ENCODE measurements at places on chromosomes 2 and 18.

DNA sequence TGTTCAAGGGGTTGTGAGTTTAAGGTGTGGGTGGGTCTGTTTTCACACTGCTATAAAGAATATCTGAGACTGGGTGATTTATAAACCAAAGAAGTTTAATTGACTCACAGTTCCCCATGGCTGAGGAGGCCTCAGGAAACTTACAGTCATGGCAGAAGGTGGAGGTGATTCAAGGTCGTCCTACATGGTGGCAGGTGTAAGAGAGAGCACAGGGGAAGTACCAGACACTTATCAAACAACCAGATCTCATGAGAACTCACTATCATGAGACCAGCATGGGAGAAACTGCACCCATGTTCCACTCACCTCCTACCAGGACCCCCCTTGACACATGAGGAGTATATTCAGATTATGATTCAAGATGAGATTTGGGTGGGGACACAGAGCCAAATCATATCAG is 38.0 kb downstream of the RHBDD1 start:
- no peak for DNase-seq

DNA sequence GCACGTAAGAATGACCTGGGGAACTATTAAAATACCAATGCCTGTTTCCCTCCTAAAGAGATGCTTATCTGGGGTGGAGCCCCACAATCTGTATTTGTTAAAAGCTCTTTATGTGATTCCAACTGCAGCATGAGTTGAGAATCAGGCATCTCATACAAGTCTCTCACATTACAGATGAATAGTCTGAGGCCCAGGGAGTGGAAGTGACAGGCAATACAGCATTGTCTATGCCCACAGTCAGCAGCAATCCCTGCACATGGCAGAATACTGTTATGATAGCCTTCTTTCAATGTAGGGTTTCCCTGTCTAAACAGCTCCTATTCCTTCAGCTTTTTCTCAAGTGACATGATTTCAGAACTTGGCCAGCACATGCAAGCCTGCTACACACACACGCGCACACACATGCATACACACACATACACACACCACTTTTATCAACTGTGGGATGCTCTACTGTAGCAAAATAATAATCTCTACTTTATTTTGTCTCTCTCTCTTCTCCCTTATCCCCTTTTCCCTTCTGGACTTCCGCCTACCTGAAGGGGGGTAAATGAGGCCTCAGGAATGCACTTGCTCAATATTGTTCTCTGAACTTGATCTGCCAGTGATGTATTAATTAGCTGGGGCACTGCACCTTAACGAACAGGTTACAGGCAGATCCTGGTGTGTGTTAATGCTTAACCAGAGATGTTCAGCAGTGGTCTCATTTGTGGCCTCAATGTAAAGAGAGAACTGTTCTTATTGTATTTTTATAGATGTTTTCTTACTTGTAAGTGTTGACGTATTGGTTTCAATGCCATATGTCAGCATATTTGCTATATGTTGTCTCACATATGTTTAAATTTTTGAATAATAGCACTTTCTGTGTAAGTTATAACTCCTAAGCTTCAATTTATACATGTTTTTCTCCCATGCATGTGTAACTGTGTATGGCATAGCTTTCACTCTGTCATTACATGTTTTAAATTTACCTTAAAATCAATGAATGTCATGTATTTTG is 116.0 kb downstream of the SETBP1 start:
- no peak for DNase-seq

DNA sequence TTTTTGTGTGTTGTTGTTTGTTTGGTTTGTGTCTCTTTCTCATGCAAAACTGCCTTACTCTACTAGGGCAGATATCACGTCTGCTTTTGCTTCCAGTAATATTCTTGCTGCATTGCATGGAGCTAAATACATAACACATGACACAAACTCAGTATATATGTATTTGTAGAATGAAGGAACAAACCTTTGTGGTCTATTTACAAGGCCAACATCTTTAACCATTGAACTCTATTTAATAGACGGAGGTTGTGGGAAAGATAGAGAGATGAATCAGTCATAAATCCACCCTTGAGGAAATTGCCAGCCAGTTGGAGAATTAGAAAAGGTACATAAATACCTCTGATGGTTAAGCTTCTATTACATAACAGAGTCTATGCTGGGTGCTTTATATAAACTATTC is 26.0 kb upstream of the IL1RL1 start:
- DNase-seq, result no peak

- DNase-seq, result no peak
Observed at GRCh38 chr2:102514061-102514785, 41.2 kb downstream of the SLC9A4 start.

GRCh38 chr18:79883461-79884293 is 67.8 kb downstream of the SLC66A2 start:
- peak; percentile 80 for DNase-seq

GRCh38 chr18:2905854-2906703 is 59.3 kb downstream of the EMILIN2 start:
- DNase-seq, result no peak

- DNase-seq, result no peak
Observed at GRCh38 chr2:33521791-33522281, 45.4 kb downstream of the RASGRP3 start.

- no peak for DNase-seq
Observed at GRCh38 chr2:20565101-20565622, 85.7 kb downstream of the HS1BP3 start.

DNA sequence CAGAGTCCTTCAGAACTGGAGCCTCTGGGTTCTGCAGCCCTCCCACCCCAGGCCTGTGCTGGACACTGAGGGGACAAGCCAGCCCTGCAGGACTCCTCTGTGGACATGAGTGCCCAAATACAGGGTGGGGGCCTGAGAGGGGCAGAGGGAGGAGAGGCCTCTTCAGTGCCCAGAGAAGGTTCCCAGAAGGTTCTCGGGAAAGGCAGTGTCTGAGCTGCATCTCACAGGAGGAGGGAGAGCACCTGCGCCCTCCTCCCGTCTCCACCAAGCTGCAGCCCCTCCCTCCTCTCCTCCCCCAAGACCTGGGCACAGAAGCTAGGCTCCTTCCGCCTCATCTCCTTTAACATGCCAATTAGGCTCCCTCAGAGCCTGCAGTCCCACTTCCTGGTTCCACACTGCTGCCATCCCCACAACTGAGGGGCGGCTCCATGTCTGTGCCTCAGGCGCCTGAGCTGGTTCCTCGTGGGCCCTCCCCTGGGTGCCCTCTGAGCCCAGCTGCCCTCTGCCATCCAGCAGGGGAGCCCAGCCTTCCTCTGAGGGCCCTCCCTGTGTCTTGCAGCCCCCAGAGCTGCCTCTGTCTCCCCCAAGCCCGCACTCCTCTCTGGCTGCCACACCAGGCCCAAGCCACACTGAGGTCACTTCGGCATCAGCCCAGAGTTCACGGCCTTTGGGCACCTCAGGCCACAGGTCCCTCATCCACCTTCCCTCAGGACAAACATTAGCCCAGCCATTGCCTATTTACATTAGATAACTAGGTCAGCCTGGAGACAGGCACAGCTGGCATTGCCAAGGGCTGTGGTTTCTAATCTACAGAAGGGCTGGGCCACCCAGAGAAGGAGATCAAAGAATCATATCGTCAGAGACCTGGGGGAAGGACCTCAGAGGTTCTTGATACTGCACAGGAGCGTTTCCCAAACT is 28.9 kb downstream of the KCNK3 start:
- no peak for DNase-seq

DNA sequence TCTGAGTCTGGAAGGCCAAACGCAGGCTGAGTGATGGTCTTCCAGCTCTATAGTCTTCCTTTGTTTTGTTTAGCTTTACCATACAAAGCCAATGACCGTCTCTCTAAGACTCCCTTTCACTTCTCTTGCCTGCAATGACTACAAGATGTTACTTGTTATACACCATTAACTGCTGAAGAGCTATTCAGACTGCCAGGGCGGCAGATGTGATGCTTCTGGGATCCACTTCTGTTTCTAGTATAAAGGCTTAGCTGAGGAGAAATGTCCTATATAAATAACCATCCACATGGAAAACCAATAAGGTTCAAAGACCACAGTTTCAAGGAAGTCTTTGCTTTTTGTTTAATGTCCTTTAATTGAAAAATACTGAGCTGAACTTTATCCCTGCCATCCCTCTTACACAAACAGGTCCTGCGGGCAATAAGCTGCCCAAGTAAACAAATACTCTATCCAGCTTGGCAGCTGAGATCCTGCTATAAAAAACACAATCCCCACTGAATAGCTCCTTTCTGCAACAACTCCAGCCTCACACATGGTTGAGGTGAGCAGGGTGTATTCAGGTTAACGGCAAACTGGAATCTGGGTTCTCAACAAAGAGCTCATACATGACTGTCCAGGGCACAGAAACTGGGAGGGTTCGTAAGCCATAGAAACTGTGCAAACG is 124.6 kb downstream of the VIT start:
- no peak for DNase-seq

DNA sequence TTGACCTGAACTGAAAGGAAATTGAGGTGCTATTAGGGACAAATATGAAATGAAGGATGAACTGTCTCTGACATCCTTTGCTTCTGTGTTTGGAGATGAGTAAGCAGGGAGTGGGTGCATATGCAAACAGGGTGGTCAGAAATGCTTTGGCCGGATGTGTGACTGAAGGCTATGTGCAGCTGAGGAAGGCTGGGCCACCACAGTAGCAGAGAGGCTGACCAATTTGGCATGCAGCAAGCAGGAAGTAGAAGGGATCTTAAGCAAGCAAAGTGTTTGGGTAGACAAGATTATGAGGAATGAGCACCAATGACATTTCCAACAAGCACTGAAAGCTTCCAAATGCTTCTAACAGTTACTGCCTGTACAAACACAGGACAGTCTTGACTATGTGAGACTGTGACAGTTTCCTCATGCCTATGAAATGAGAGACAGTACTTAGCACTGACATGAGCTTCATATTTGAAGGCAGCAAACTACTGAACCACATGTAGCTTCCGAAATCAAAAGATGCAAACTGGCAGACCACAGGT is 3.3 kb upstream of the ACTR3 start:
- DNase-seq, result no peak

DNA sequence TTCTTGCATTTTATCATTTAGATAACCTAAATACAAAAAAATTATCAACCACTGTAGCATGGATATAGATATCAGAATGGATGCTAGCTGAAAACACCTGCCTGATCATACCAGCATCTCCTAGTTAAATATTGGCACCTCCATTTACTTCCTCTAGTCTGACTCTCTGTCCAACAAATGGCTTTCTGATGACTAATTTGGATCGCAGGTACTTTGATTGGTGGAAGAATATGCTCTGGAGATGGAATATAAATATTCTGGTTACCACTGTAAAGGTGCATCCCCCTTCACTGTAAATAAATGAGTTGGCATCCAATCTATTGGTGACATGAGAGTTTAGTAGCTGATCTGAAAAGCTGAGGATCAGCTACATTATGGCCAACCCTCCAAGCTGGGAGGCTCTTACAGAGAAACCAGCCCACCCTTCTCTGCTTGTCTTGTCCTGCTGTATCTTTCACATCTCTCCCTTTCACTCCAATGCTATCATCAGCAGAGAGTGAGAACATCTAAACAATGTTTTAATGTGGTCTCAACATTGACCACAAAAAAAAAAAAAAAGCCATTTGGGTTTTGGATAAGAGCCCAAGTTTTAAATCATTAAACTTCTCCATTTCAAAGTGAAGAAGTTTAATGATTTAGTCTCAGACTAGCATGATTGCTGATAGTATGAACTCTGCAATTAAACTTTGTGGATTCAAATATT is 90.5 kb downstream of the PMAIP1 start:
- no peak for DNase-seq

- DNase-seq, result no peak
Observed at GRCh38 chr18:21316296-21316695, 74.3 kb downstream of the GREB1L start.

GRCh38 chr18:70031221-70031620 is 83.5 kb upstream of the CD226 start:
- no peak for DNase-seq

DNA sequence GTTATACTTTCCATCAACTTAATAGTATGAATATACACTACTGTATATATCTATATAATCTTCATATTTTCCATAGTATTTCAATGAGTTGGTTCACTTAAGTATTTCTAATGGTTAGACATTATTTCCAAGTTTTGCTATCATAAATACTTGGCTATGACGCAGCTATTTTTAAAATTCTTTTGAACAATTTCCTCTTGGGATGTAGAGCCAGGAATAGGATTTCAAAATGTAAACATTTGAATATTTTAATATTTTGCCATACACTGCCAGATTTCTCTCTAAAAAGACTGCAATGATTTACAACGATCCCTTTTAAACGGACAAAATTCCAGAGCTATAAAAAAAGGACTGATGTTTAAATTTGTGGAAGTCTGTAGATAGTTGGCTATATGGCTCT is 95.6 kb downstream of the NUP35 start:
- no peak for DNase-seq

DNA sequence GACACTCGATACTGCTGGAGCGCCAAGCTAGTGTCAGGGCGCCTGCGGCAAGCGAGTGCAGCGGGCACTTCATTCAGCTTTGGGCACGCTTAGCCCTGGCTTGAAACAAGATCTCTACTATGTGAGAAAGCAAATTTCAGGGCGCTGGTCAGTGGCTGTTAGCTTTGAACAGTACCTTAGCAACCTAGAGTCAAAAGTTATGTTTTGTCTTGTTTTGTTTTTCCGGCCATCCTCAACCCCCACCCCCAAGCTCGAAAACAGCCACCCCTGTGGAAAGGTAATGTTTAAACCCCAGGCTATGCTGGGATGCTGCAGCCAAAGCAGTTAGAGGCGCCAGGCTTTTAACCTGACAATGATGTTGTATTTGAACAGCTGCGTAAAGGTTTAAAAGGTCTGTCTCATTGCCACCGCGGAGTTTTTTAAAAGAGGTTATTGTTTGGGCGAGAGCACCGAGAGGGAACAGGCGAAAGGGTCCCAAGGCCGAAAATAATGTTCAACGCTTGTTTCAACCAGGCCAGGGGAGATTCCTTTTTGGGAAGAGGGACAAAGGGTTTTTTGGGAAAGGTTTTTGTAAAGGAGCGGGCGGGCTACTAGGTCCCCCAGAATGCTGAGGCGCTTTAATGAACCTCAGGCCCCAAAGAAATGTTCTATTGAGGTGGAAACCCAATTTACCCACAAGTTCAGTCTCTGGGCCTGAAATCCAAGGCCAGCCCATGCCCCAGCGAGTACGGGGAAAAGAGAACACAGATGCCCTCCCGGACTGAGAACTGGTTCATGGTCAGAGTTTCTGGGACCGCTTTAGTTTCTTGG is 2.3 kb upstream of the HOXD10 start:
- DNase-seq, result no peak

GRCh38 chr2:150853263-150853662 is 365.8 kb upstream of the RND3 start:
- DNase-seq, result no peak

DNA sequence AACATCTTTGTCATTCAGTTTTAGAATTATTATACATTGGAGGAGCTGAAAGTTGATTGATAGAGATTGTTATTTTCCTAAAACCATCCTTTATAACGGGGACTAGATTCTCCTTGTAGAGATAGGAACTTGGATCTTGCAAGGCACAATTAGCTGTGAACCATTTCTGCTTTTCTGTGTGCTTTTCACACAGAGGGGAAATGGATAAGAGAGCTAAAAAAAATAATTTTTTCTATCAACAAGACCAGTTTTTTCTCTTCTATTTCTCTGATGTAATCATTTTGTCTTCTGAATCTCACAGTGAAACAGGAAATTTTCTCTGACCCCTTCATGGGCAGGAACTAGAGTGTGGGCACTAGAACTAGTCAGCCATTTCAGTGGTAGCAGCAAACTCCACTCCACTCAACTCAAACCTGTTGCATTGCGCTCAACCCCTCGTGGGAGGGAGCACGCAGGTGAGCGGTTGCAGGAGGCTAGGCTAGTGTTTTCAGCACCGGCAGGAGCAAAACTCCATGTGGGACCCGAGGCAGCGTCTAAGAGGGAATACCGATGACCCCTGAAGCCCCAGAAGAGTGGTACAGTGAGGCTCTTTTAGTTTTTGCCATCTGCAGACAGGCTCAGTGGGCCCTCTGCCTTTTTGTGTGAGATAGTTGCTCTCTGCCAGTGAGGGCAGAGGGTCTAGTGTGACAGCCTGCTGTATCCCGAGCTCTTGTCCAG is 24.0 kb upstream of the SLC39A10 start:
- DNase-seq, result no peak

Measured in osteocyte (in vitro differentiated cells).